ENCODE measurements at places on chromosomes 4 and X.
A peak's percentile ranks its signal among the peaks of the same experiment; 100 is the strongest.

DNA sequence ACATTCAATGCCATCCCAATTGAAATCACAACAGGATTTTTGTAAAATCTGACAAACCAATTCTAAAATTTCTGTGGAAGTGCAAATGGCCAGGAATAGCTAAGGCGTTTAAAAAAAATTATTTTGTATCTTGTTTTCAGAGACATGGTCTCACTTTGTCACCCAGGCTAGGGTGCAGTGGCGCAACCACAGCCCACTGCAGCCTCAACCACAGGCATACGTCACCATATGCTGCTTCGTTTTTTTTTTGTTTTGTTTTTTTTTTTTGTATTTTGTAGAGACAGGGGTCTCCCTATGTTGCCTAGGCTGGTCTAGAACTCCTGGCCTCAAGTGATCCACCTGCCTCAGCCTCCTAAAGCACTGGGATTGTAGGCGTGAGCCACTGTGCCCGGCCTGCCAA is 24.5 kb downstream of the ZNF41 start:
- DNase-seq, result peak; percentile 1

- no peak for DNase-seq
Measured at GRCh38 chr4:158130204-158130603, 42.6 kb downstream of the GASK1B start.

DNA sequence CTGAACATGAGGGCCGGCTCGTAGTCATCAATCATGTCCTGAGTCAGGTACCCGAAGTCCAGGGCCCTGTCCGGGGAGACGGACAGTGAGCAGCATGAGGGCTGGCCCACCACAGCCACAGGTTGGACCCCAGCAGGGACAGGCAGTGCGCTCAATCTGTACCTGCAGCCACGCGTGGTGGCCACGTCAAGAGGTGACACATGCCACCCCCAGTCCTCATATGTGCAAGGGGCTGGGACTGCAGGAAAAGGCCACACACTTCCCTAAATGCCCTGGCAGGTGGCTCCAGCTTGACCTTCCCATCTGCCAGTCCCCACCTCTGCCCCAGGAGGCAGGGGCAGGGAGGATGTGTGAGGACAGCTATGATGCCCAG is 73.8 kb upstream of the MXD4 start:
- DNase-seq, result no peak

DNA sequence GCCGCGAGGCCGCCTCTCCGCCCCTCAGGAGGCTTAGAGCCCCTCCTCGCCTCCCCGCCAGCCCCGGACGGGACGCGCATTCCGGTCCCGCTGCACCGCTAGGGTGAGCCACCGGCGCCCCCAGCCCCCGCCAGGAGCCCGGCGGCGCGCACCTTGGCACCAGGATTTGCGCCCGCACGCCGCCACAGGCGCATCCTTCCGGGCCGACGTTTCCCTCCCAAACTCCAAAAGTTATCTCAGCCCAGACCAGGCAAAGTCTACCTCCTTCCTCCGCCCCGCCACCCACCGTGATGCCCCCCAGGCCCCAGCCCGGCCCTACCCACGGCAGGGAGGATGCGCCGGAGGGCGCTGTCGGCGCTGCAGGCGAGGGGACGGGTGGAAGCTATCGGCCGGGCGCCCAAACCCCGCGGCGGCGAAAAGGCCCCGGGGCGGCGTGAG is 538 bp downstream of the SCML2 start:
- no peak for DNase-seq

- DNase-seq, result no peak
Measured at GRCh38 chr4:111666826-111667360, 478.4 kb upstream of the FAM241A start.

DNA sequence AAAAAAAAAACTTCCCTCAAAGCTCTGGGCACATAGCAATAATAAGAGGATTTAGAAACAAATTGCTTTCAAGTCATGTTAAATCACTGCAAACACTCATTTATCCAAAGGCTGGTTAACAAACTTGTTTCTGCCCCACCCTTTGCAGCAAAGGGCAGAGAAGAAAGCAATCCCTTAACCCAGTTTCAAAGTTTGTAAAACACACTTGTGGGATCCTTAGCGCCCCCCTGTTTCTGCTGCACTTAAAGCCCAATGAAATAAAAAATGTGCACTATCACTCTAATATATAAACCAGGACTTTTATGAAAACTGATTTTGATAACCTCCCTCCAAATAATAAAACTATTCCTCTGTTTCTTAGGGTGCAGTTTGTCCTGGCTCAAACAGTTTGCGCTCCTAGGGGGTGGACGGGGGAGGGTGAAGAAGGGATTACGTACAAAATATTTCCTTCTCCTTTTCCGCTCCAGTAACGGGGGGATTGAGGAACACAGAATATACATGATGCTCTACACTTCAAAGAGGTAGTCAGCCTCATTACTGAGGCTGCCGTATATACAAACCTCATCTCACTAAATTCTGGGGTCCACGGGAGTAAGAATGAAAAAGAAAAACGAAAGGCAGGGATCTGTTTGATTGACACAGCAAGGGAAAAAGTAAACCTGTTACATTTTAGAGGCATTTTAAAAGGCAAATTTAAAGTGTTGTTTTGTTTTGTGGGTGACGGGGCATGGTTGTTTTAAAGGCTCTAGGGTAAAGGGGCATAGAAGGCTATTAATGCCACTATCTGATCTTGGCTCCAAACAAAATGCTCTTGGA is 3.1 kb upstream of the PCDH10 start:
- DNase-seq, result no peak

GRCh38 chr4:113278324-113278934 is 229.0 kb downstream of the ANK2 start:
- peak; percentile 36 for DNase-seq

- no peak for DNase-seq
Measured at GRCh38 chr4:74418063-74418670, 26.8 kb upstream of the AREG start.

GRCh38 chrX:27575565-27575964 is 14.6 kb upstream of the DCAF8L2 start:
- DNase-seq, result no peak

DNA sequence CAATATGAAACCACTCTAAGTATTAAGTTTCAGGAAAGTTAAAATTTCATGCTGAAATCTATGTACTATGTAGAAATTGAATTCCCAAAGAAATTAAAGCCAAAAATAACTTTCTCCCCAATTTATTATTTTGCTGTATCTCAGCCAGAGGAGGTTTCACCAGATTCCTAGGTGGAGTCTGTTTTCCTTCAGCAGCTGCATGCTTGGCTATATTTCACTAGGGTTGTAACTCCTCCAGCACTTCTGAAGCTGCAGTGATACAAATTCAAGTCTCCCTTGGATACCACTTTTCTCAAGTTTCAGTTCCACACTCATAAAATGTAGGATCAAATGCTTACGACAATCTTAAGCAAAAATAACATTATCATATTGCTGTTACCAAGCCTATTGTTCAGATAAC is 41.2 kb upstream of the ZC4H2 start:
- no peak for DNase-seq

DNA sequence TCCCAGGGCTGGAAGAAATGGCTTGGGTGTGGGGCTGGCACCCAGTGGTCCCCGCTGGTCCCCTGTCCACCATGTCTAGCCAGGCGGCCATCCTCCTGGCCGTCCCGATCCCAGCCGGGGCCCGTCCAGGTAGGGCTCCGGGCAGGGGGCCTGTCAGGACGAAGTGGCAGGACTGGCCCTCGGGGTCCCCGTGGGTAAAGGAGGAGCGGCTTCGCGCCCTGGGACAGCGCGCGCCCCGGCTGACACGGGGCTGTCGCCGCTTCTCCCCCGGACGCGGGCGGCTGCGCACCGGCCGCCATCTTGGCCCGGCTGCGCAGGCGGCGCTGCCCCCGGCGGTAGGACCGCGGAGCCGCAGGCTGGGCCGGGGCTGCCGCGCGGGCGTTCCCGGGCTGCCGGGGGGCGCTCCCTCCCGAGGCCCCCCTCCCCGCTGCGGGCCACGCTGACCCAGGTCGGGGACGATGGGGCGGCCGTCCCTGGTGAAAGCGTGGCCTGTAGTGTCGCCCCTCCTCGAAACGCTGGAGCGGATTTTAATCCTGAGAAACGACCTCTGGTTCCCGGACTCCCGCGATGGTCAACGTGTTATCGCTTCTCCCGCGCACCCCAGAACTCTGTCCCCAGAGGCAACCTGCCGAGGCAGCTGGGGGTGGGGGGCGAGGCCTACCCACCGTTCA is 60.4 kb upstream of the BCOR start:
- DNase-seq, result no peak

GRCh38 chr4:158189422-158189821 is 16.6 kb upstream of the GASK1B start:
- no peak for DNase-seq

GRCh38 chrX:118239178-118239870 is 106.6 kb upstream of the WDR44 start:
- DNase-seq, result no peak

- no peak for DNase-seq
Measured at GRCh38 chr4:6556263-6556662, 18.7 kb upstream of the MAN2B2 start.

DNA sequence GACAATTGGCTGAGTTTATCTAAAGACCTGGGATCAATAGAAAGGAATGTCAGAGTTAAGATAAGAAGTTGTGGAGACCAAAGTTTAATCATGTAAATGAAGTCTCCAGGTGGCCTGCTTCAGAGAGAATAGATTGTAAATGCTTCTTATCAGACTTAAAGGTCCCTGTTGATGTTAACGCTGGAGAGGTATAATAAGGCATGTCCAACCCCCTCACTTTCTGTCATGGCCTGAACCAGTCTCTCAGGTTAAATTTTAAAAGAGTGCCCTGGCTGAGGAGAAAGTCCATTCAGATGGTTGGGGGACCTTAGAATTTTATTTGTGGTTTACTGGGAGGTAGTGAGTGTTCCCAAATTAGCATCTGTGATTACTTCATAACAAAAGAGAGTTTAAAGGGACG is 86.7 kb downstream of the AKAP4 start:
- no peak for DNase-seq

DNA sequence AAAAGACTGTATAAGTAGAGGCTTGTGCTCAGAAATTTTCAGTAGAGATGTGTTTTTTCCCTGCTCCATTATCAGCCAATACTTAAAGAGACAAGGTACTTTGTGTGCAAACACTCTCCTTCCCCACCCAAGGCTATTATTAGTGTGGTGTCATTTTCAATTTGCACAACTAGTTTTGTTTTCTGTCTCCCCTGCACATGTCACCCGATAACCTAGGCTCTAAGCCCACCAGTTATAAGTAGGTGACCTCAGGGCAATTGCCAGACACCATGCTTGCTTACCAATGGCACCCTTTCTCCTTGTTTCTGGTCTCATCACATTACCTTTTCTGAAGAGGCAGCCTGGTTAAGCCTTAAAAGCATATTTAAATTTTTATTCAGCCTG is 8.0 kb upstream of the GUCY1A1 start:
- DNase-seq, result no peak

- DNase-seq, result no peak
Measured at GRCh38 chr4:52358366-52358765, 300.7 kb downstream of the USP46 start.

DNA sequence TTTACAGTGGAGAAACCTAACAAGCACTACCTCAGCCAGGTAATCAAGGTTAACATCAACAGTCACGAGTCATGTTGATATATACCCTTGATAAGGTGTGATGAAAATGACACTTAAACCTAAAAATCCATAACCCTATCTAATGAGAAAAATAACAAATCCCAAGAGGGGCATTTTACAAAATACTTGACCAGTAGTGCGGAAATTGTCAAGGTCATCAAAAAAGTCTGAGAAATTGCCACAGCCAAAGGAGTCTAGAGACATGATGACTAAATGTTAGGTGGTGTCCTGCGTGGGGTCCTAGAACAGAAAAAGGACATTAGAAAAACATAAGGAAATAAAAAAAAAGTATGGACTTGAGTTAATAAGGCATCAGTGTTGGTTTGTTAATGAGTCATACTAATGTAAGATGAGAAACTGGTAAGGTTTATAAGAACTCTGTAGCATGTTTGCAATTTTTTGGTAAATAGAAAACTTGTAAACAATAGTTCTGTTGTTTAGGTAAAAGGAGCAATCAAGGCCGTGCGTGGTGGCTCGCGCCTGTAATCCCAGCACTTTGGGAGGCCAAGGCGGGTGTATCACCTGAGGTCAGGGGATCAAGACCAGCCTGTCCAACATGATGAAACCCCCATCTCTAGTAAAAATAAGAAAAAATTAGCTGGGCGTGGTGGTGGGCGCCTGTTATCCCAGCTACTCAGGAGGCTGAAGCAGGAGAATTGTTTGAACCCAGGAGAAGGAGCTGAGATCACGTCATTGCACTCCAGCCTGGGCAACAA is 2.9 kb downstream of the RPL36A start:
- DNase-seq, result no peak

DNA sequence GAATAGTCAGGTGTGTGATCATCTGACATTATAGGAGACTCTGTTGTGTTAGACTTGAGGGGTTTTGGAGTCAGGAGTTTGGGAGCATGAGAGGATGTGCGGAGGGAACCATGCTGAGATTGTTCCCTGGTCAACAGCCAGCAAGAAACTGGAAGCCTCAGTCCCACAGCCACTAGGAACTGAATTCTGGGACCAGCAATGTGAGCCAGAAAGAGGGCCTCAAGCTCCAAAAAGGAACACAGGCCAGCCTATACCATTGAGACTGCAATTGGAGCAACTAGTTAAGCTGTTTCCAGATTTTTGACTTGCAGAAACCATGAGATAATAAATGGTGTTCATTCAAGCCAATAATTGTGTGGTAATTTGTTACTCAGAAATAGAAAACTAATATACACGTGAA is 8.7 kb upstream of the ADH1B start:
- no peak for DNase-seq

DNA sequence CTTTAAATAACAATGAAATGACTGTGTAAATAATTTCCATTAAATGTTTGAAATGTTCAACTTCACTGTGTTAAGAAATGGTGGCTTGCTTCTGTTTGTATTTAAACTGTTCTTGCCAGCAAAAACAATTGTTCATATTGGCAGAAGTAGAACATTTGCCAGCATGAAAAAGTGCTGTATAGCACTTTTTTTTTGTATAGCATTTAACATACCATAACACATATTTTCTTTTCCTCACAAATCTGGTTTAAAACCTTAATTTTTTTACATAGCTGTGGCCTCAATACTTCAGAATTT is 94.1 kb downstream of the COX18 start:
- DNase-seq, result no peak

- no peak for DNase-seq
Measured at GRCh38 chrX:23826653-23827052, 43.7 kb downstream of the SAT1 start.

- DNase-seq, result no peak
Measured at GRCh38 chr4:41949531-41949930, 14.3 kb downstream of the TMEM33 start.

DNA sequence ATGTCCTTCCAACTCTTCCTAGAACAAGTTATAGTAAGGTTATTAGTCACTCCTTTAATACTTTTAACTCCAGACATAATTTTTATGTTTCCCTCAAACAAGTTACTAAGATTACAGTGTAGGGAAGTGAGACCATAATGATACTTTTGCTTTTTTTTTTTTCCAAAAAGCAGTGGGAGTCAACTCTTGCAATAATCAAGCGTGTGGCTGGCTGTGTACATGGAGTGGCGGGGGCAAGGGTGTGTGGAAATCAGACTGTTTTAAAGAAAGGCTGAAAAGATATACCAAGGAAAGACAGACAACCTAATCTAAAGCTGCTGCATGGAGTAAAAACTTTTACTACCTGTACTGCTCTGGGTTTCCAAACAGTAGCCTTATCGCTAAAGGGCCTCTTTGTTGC is 4.1 kb downstream of the NOA1 start:
- no peak for DNase-seq
